Non-pigmented ciliary epithelial cell (primary cell): ENCODE measurements at places on chromosomes 11 and 22.

DNA sequence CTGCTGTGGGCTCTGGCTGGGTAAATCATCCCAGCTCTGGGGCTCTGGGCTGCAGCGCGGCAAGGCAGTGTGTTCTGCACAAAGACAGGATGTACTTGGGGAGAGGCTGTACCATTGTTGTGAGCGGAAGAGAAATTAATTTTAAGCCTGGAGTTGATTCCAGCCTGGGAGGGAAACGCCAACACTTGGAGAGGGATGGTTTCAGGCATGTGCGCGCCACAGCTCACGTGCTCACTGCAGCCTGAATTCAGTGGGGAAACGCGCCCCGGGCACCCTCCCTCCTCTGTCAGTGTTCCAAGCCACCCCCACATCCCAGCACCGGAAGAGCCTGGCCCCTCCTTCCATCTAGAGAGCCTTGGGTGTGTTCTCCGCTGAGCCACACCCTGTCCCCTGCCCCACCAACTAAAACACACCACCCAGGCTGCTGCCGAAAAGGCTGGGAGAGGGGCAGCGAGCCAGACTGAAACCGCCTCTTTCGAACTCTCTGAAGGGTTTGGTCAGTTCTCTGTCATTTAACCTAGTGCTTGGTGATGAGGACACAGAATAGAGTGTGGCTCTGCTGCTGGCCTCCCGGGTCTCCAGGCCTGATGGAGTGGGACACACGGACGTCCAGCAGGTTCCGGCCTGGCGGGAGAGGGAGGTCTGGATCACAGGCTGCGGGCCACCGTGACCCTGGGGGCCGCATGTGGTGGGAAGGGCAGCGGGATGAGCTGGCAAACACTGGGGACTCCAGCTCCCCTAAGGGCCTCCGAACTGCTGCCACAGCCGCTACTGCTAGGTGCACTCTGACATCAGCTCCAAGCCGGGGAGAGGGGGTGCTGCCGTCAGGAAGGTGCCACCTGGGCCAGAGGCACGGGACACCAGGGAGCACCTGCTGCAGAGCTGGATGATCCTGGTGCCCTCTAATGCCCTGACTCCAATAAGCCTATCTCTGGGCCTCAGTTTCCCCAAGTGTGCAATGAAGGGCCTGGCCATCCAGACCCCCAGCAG lies 230.8 kb downstream of the CTTN start:
- DNase-seq, result no peak

DNA sequence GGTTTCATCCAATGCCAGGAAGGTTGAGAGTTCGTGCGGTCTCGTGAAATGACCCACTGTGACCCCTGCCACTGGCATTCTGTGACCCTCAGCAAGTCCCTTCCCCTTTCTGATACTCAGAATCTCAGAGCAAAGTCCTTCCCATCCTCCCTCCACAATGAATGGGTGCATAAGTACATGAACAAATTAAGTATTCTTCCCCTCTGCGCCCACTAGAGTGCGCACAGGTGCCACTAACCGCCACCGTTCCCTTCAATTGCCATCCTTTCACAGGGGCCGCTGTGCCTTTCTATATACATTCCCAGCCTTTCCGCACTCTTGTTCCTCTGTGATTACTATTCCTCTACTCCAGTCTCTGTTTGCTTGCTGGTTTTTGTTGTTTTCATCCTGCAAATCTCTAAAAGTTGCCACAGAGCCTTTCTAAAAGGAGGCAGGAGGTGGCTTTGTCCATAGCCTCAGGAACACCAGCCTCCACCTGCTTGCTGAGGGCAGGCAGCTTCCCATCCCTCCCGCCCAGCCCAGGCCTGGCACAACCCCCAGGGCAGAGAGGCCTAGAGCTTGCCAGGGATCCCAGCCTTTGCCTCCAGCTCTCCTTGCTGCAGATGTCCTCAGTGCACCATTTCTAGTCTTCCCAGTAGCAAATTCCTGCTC lies 6.7 kb upstream of the AP1B1 start:
- no peak for DNase-seq

DNA sequence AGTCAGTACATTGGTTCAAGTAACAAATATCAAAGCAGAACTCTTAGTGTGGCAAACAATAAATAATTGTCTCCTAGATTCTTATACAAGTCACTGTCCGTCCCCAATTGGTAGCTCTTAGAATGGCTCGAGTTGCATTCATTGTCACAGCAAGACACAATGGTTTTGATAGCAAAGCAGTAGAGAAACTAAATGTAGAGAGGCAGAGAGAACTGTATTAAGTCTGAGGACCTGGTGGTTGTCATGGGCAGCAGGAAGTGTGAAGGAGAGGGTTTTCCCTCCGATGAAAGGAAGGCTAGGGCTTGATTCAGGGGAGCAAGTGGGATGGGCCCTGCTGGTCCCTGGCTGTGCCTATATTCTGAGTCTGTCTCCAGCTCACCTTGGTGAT lies 36.6 kb downstream of the RCOR2 start:
- no peak for DNase-seq

GRCh38 chr11:9462172-9462799 lies 1.5 kb downstream of the ZNF143 start:
- DNase-seq, result no peak
